B cell (primary cell): ENCODE measurements at places on chromosomes 5 and 9. TPM values are rescaled to one million over a fixed set of nuclear protein-coding genes. Genes with fewer than 3 reads are reported as not detected.

GRCh38 chr9:5518937-5519319, 8.6 kb downstream of the PDCD1LG2 start:
- no peak overlapping the region for H3K4me3 ChIP-seq
- H3K4me1 ChIP-seq = peaks cover 10% of the 10 kb centered on the region
- no peaks in the 10 kb centered on the region for H3K27me3 ChIP-seq
- no peak overlapping the region for H3K27ac ChIP-seq
- no peaks in the 10 kb centered on the region for H3K36me3 ChIP-seq

The SLC4A9 gene
- not detected in 2 replicates for total RNA-seq

The CCDC69 gene
- 125 and 129 TPM in 2 replicates for total RNA-seq

DNA sequence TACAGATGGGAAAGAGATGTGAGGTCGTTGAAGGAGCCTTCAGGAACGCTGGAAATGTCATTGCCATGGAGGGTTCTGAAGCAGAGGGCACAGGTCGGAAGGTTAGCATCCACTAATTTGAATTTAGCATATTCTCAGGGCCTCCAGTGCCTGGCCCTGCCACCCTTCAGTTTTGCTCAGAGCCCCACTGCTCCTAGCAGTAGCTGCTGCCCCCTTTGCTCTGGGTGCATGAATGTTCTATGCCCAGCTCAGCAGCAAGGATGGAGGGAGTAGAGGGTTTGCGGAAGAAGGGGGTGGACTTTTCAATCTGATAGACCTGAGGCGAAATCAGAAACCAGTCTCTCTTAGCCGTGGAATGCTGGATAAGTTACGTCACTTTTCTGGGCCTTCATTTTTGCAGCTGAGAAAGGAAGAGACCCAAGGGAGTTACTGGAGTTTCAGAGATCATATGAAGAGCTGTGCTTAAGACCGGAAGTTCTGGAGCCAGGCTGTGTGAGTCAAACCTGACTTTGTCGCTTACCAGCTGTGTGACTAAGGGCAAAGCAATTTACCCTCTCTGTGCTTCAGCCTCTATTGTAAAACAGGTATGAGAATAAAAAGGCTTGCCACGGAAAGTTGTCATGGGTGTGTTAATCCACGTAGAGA, 133.2 kb upstream of the PANK3 start:
- H3K4me3 ChIP-seq = no peak overlapping the region
- H3K4me1 ChIP-seq = no peaks in the 10 kb centered on the region
- H3K36me3 ChIP-seq = no peaks in the 10 kb centered on the region
- H3K27ac ChIP-seq = no peak overlapping the region
- no peak for DNase-seq

DNA sequence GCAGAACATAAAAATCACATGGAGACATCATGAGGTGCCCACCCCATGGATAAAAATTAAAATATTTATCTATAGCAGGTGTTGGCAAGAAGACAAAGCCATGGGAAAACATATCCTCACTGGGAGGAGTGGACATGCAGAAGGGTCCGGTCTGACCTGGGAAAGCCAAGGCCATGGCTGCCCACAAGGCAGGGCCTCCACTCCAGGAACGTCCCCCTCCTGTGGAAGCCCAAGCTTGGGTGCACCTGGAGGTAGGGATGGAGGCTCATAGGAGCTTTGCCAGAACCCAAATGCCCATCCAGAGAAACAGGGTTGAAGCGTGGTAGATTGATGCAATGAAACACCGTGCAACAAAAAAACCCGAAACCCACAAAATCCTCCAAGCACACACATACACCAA, 81.4 kb upstream of the COL5A1 start:
- no peaks in the 10 kb centered on the region for H3K4me1 ChIP-seq
- no peaks in the 10 kb centered on the region for H3K36me3 ChIP-seq
- no peak overlapping the region for H3K4me3 ChIP-seq
- no peaks in the 10 kb centered on the region for H3K27me3 ChIP-seq
- H3K27ac ChIP-seq = no peak overlapping the region

- H3K27ac ChIP-seq = no peak within 1 kb of the TSS
- H3K4me1 ChIP-seq = no peaks in the 10 kb centered on the region
- H3K36me3 ChIP-seq = no peaks in the 10 kb centered on the region
- no peak for DNase-seq
These were observed at the start of gene ISL1 for GRCh38 chr5:51383131-51384121. TSS of gene ISL1 (plus strand) at chr5:51383448. CDS start at chr5:51383672, 224 bp downstream.

GRCh38 chr9:116212986-116213692, 59.5 kb downstream of the PAPPA start:
- H3K36me3 ChIP-seq = no peaks in the 10 kb centered on the region
- no peak overlapping the region for H3K4me3 ChIP-seq
- H3K27ac ChIP-seq = no peak overlapping the region
- H3K27me3 ChIP-seq = no peaks in the 10 kb centered on the region

- no peak overlapping the region for H3K4me3 ChIP-seq
- H3K36me3 ChIP-seq = no peaks in the 10 kb centered on the region
- H3K27ac ChIP-seq = no peak overlapping the region
- no peaks in the 10 kb centered on the region for H3K4me1 ChIP-seq
- no peak for DNase-seq
These were observed 670 bp downstream of the EDIL3 start for GRCh38 chr5:84383816-84384603.

The SLC36A3 gene
- not detected in 2 replicates for total RNA-seq

DNA sequence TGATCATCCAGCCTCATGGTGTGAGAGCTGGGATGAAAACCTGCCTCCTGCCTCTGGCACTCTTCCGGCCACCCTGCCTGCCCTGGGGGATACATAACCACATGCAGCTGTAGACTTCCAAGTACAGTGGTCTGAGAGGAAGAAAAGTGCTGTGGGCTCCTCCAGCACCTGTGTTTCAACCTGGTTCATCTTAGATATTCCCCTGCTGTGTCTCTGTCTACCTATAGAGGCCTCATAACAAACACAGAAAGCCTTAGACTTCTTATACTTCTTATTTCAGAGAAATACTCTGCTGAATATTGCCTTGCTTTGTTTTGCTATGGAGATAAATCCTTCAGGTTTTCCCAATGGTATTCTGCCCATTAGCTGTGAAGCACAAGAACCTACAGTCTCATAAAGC, 19.6 kb upstream of the TNFAIP8 start:
- DNase-seq = no peak
- no peaks in the 10 kb centered on the region for H3K36me3 ChIP-seq
- H3K4me3 ChIP-seq = peak overlapping the region; percentile 14
- H3K27ac ChIP-seq = peak overlapping the region; percentile 91

The SCGB3A2 gene
- total RNA-seq = not detected in 2 replicates

The PCDHGB3 gene
- 2.8 and 3.8 TPM in 2 replicates for total RNA-seq

The HTR4 gene
- total RNA-seq = not detected in 2 replicates

GRCh38 chr5:137148655-137149054, 350.5 kb downstream of the SPOCK1 start:
- H3K27me3 ChIP-seq = no peaks in the 10 kb centered on the region
- H3K4me3 ChIP-seq = no peak overlapping the region
- no peaks in the 10 kb centered on the region for H3K4me1 ChIP-seq
- DNase-seq = no peak

- no peaks in the 10 kb centered on the region for H3K4me1 ChIP-seq
- no peak for DNase-seq
- no peaks in the 10 kb centered on the region for H3K27me3 ChIP-seq
- H3K36me3 ChIP-seq = no peaks in the 10 kb centered on the region
- H3K27ac ChIP-seq = no peak overlapping the region
These were observed 152.1 kb upstream of the SLC24A2 start for GRCh38 chr9:19940811-19941535.
